ENCODE measurements at places on chromosomes 11 and 22. TPM values are rescaled to one million over a fixed set of nuclear protein-coding genes. Genes with fewer than 3 reads are reported as not detected.

GRCh38 chr11:114262681-114263512 lies 33.3 kb upstream of the NNMT start:
- DNase-seq = peak; percentile 56

GRCh38 chr11:28697920-28698827 lies 590.0 kb downstream of the METTL15 start:
- DNase-seq = no peak

TRAF6 gene
- total RNA-seq = 13.2 TPM

GRCh38 chr11:69293819-69294505 lies at the start of gene MYEOV:
MYEOV (plus strand) TSS chr11:69294155; CDS start chr11:69295355, 1,200 bp downstream.
- peak; percentile 67 for DNase-seq

- DNase-seq = no peak
Observed at GRCh38 chr22:47586038-47586437, 823.6 kb downstream of the TBC1D22A start.

KCTD17 gene
- total RNA-seq = 9.0 TPM

DNA sequence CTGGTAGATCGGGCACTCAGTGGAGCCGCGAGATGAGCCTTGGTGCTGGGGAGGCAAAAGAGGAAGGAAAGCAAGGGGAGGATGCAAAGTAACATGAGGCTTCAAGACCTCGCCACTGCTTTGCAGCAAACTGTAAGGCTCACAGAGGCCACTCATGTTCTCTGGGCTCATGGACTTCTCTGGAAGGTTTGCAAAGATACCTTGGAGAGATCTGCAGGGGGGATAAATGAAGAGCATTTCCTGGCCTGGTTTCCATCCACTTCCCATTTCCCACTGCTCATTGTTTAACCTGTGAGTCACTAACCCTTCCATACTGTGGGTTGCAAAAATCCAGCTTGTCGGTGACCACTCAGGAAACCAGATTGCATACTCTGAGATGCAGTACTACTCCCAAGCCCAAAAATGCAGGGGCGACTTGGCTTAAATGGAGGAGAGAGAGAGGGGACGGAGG lies 38.5 kb downstream of the OSBP2 start:
- no peak for DNase-seq

DNA sequence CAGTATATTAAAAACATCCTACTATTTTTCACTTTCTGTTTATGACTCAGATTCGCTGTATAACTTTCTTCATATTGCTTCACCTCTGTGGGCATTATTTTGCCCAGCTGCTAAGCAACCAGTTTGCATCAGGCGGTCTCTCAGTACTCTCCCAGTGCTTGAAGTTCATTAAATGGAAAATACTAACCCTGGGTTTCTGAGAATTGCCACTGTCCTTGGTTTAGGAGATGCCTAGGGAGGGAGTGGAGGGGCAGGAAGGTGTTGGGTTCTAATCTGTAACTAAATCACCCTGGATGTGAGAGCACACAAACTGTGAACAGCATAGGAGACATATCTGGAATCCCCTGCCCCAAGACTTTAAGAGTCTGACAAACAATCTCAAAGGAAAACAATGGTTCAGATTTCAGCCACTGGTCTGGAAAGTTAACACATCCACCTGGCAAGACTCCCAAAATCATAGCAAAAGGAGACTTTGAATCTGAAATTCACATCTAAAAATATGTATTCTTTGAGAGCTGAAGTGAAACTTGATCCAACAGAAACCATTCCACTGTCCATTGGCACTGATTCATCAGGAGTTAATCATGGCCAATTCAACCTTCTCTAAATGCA lies 540.0 kb downstream of the SOX6 start:
- DNase-seq = no peak

DEUP1 gene
- not detected for total RNA-seq

GRCh38 chr11:697811-698311 lies 2.2 kb downstream of the TMEM80 start:
- DNase-seq = no peak

DNA sequence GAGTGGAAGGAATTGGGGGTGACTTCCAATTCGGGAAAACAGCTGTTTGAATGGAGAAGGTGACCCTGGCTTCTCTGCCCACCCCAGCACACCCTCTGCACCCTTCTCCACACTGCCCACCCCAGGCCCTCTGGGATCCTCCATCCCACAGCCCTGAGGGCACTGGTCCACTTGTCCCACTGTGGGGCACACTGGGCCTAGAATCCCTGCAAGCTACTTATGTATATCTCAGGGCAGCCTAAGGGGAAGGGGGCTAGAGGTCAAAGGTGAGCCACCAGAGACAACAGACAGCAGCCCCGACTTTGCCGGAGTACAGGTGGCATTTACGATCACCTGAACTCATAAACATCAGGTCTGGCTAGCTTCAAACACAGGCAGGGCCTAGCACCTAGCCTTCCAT lies 673 bp upstream of the SCUBE2 start:
- DNase-seq = no peak

PKDREJ gene
- total RNA-seq = not detected

C11orf91 gene
- total RNA-seq = not detected
